NCI-H1694 (cell line): ENCODE measurements at places on chromosomes 12 and 14.

DNA sequence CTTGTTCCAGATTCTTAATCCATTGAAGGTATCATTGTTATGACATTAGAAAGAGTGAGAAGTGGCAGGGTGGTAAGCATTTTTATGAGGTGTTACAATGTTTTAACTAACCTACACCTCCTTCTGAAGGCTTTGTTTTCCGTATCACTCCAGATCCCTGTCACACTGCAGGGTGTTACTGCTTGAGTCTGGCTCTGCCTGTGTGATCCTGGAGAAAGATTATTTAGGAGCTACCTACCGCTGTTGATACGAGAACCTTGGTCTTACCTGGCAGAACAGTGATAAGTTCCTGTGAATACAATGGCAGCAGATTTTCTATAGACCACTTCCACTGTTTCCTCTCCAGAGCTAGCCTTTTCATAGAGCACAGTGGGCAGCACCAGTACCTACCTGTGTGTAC is 36.2 kb downstream of the GRIN2B start:
- no peak for DNase-seq

DNA sequence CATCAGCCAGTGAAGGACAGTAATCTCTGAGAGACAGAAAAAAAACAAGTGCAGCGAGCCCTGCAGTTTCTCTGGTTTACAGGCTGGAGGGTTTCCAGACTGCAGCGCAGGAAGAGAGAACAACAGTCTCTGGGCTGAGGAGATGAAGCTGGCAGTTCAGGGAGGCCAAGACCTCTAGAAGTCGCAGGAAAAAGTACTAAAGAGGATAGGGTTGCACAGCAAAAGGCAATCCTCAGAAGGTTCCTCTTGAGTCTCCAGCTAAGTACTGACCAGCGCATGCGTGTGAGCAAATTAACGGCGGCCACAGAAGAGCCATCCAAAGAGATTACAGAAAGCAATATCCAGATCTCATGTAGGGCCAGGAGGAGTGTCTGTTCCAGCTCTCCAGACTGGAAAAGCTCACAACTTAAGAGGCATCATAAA is 12.2 kb upstream of the CCDC60 start:
- DNase-seq, result no peak

DNA sequence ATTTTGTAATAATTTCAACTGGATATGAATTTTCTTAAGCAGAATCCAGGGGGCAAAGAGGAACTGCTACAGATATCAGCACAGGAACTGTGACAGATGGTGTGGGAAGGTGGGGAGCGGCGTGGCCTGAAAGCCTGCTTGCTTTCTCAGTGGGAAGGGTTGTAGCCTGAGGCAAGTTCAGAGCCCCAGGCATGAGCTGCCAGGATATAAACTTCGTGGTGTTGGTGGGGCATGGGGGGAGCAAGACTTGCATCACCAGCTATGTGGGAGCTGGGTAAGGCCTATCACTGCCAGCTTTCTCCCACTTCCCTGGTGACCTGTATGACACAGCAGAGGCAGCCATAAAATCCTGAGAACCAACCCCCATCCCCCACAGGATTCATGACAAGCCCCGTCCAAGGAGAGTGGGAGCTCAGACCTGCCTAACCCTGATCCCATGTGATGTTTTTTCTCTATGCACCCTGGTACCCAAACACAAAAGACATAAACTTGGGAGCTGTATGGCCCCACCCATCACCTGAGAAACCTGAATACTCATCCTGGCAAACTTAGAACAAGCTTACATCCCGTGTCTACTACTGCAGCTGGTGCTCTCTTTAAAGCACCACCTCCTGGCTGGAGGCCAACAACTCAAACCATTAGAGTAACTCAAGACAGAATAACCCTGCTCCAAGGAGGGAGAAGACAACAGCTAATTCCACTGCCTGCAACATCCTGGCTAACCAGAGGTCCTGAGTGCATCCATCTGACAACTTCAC is 16.5 kb downstream of the CLEC1A start:
- DNase-seq, result no peak

GRCh38 chr12:133106253-133106652 is 23.8 kb downstream of the ZNF891 start:
- DNase-seq, result no peak

- no peak for DNase-seq
Measured at GRCh38 chr12:90712671-90713070, 242.3 kb downstream of the CCER1 start.

DNA sequence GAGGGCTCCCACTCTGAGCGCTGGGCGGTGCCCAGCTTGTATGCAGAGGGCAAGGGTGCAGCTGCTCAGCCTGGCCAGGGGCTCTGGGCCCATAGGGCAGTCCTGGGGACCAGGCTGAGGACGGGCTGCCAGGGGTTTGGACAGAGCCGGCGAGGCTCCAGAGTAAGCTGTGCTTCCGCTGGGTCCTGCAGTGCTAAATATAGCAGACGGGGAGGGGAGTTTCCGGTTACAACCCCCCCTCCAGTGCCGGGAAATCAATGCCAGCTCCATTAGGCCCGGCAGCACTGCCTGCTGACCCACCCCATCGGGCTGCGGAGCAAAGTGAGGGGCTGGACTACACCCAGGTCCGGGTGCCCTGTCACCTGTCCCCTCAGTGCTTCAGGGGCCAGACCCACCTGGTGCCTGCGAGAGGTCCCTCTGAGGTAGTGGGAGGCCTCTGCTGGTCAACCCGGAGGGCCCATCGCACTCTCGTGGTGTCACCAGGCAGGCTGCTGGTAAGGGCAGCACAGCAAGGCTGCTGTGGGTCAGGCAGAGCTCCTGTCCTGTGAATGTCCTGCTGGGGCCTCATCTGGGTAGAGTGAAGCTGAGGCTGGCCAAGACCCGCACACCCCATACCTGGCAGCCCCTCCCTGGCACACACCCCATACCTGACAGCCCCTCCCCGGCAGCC is 2.6 kb upstream of the JAG2 start:
- no peak for DNase-seq

DNA sequence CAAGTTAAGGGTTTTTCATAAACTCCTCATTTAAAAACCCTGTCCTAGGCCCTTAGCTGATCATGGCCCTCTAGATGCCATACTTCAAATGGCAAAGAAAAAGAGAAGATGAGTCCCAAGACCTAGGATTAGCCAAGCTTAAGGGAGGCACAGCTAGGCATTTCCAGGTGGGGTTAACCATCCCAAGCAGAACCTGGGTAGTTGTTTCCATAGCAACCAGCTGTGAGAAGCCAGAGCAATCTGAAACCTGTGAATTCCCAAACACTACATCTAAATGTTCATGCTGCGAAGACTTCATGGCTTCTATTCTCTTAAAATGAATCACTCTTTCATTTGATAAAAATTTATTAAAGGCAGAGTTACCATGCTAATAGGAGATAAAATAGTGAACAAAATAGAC is 372.9 kb downstream of the C12orf50 start:
- no peak for DNase-seq

DNA sequence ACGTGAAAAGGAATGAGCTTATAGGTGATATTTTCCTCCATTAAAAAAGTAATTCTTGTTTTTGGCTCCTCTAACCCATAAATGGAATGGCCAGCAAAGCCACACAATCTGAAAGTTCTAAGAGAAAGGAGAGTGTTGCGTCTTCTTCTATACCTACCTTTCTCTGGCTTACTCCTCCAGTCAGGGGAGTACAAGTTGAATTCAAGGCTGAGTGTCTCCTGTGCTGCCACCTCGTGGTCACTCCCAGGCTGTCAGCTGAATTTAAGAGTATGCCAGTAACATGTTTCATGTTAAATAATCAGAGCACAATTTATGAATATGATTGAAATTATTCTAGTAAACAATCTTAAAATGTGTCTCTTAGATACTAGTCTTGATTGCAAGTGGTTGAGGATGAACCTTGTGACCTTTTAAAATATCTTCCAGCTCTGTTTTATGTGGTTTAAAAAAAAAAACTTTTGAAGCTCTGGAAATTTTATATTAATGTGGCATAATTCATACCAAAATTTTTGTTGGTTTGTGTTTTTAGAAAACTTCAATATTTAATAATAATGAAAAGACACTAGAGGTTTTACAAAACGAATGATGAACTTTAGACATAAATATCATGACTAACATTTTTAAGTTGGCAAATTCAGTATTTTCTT is 31.7 kb downstream of the PTHLH start:
- DNase-seq, result peak; percentile 80

DNA sequence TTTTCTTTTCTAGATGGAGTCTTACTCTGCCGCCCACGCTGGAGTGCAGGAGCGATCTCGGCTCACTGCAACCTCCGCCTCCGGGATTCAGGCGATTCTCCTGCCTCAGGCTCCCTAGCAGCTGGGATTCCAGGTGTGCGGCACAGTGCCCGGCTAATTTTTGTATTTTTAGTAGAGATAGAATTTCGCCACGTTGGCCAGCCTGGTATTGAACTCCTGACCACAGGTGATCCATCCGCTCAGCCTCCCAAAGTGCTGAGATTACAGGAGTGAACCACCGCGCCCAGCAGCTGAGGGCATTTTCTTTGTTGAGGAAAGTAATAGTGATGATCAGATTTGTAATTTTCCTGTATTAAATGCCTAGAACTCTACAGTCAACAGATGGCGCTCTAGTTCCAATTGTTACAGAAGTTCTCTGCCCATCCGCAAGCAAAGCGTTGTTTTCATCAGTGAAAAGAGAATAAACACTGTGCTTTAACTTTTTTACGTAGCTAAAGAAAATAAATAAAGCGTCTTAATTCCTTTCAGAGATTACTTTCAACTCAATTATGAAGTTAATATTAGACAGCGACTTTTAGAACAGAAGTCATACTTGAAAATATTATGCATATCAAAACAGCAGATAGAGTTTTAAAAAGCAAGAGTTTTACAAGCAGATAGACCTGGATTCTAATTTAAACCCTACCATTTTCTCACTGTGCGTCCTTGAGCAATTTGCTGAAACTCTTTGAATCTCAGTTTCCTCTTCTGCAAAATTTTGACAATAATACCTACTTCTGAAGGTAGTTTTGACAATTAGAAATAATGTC is 335.1 kb downstream of the DUSP6 start:
- peak; percentile 72 for DNase-seq

- no peak for DNase-seq
Measured at GRCh38 chr14:89649451-89650075, 232.5 kb upstream of the FOXN3 start.
